ENCODE measurements at places on chromosomes 7 and 10. TPM values are rescaled to one million over a fixed set of nuclear protein-coding genes. Genes with fewer than 3 reads are reported as not detected.

PITRM1 gene
- 95.0 TPM for total RNA-seq

DNA sequence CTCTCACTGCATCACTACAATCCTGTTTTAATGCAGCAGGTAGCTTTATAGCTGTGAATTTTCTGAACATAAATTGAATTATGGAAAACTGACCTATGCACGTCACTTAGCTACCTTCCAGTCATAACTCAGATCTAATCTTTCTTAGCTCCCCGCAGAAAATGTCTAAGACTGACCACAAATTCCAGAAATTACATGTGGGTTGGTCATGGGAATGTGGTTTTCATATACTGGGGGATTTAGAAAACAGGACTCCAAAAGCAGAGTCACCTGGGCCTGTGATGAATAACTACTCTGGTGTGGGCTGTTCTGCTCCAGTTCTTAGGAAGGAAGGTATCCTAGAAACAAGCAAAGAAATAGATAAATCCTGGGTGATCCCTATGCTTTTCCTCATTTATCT lies 178.4 kb upstream of the LRRTM3 start:
- H3K27ac ChIP-seq, result peak overlapping the region; percentile 89
- no peak for DNase-seq
- H3K4me1 ChIP-seq, result peaks cover 25% of the 10 kb centered on the region
- no peaks in the 10 kb centered on the region for H3K27me3 ChIP-seq
- no peaks in the 10 kb centered on the region for H3K36me3 ChIP-seq

DNA sequence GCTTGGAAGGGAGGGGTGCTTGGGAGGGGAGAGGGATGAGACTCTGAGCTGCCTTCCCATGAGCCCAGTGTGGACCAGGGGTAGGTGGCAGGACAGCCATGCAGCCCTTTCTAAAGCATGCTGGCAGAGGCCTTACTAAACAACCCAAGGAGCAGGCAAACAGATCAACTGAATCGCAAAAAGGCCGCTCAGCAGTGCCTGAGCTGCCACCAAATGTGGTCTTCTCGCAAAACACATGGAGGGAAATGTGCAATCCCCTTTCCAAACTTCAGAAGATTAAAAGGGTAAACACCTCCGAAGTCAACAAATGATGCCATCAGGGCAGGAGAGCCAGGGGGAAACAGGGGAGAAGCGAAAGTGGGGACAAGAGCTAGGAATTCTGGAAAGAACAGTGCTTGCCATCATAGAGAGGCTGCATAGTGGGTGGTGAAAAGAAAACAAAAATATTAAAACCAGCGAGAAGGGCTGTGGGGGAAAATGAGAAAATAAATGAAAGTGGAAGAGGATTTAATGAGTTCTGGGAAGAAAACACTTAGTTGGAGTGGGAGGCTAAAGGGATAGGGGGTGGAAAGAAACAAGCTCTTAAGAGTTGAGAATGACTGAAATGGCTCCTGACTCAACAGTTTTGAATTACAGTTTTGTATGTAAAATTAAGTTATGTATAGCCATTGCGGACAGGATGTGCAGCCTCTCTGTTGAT lies 62.2 kb upstream of the ZNF32 start:
- no peak overlapping the region for H3K4me3 ChIP-seq
- no peak for DNase-seq
- H3K36me3 ChIP-seq, result no peaks in the 10 kb centered on the region

DNA sequence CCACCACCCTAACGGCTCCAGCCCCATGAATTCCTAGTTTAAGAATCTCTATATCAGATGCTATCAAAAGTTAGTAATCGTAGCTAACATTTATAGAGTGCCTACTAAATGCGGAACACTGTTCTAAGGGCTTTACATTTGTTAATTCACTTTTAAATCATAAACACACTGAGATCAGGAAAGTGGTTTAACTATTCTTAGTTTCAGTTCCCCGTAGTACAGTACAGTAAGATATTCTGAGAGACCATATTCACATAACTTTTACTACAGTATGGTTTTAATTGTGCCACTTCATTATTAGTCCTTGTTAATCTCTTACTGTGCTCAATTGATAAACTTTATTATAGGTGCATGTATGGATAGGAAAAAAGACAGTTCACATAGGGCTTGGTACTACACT lies 22.5 kb downstream of the SYPL1 start:
- peaks cover 30% of the 10 kb centered on the region for H3K36me3 ChIP-seq
- H3K4me1 ChIP-seq, result no peaks in the 10 kb centered on the region
- DNase-seq, result no peak
- H3K27ac ChIP-seq, result no peak overlapping the region
- no peak overlapping the region for H3K4me3 ChIP-seq
- no peaks in the 10 kb centered on the region for H3K27me3 ChIP-seq

DNA sequence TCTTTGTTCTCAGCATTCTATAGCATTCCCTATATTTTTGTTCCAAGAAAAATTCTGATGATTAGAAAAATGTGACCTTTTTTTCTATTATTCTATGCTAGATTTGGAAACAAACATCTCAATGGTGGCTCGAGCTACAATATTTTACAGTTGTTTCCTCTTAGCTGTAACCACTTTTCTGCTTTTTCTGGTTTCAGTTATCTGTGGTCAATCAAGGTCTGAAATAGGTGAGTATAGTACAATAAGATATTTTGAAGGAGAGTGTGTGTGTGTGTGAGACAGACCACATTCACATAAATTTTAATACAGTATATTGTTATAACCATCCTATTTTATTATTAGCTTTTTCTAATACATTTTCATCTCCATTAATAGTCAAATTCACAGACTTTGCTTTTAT lies 564.5 kb upstream of the GHITM start:
- H3K4me3 ChIP-seq, result no peak overlapping the region
- DNase-seq, result no peak
- H3K4me1 ChIP-seq, result no peaks in the 10 kb centered on the region
- no peak overlapping the region for H3K27ac ChIP-seq
- peaks cover 3% of the 10 kb centered on the region for H3K36me3 ChIP-seq
- no peaks in the 10 kb centered on the region for H3K27me3 ChIP-seq

HTRA1 gene
- total RNA-seq, result 1,485 TPM

DYDC2 gene
- total RNA-seq, result not detected

AKR1D1 gene
- total RNA-seq, result not detected

- no peaks in the 10 kb centered on the region for H3K36me3 ChIP-seq
- H3K27me3 ChIP-seq, result no peaks in the 10 kb centered on the region
- H3K4me1 ChIP-seq, result peaks cover 4% of the 10 kb centered on the region
- no peak overlapping the region for H3K4me3 ChIP-seq
Observed at GRCh38 chr7:110800984-110801383, 289.9 kb upstream of the LRRN3 start.

C10orf62 gene
- total RNA-seq, result not detected

- no peak overlapping the region for H3K4me3 ChIP-seq
- no peak for DNase-seq
- H3K27ac ChIP-seq, result no peak overlapping the region
- H3K36me3 ChIP-seq, result no peaks in the 10 kb centered on the region
Observed at GRCh38 chr7:35645691-35646090, 49.2 kb downstream of the HERPUD2 start.

DNA sequence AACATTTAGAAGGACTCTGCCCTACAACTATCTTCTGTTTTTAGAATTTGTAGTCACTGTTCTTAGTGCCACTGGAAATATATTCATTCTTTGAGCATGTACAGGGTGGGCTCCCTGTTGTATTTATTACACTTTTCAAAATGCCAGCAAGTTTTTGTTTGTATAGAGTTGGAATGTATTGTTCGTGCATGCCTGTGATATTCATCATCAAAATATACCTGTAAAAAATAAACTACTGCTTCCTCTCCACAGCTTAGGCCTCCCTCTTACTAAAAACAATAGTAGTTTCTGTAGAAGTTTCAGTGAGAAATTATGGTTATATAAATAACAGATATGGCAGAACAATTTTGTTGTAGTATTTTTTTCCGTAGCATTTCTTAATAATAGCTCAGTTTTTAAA lies 61.6 kb downstream of the NHLRC2 start:
- peaks cover 9% of the 10 kb centered on the region for H3K36me3 ChIP-seq
- no peak overlapping the region for H3K27ac ChIP-seq
- H3K27me3 ChIP-seq, result no peaks in the 10 kb centered on the region
- no peak overlapping the region for H3K4me3 ChIP-seq
- peaks cover 12% of the 10 kb centered on the region for H3K4me1 ChIP-seq

ABCF2 gene
- 35.8 TPM for total RNA-seq

- no peaks in the 10 kb centered on the region for H3K27me3 ChIP-seq
- peaks cover 47% of the 10 kb centered on the region for H3K4me1 ChIP-seq
- no peak for DNase-seq
- peaks cover 1% of the 10 kb centered on the region for H3K36me3 ChIP-seq
Observed at GRCh38 chr7:47688311-47689100, 106.6 kb upstream of the TNS3 start.

- no peak overlapping the region for H3K27ac ChIP-seq
- no peaks in the 10 kb centered on the region for H3K36me3 ChIP-seq
- H3K4me3 ChIP-seq, result no peak overlapping the region
- no peaks in the 10 kb centered on the region for H3K4me1 ChIP-seq
- no peak for DNase-seq
Observed at GRCh38 chr10:79947787-79948424, 999 bp downstream of the SFTPD start.

DNA sequence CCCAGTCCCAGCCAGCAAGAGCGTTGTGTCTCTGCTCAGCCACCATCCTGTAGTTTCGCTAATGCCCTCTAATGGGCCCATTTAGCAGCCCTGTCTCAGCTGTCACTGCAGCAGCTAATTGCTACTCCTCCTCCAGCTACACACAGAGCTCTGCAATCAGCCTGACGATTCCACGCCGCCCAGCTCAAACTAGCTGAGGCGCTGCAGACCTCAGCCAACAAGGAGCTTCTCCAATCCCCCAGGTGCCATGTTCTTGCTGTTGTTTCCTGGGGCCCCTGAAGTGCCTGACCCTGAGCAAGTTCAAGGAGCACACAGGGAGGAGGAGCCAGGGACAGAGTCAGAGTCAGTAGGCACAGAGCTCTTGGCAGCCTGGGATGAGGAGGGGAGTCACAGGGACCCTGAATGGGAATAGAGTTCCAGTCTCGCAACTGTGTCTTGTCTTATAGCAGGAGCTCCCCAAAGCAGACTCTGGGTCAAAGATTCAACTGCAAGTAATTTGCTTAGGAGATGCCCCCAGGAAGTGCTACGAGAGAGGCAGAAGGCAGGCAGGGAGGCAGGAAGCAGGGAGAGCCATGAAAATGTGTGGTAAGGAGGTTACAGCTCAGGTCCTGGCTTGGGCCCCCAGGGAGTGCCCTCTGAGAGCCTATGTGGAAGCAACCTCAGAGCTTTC lies 135.8 kb upstream of the UNC5B start:
- peaks cover 4% of the 10 kb centered on the region for H3K36me3 ChIP-seq
- no peaks in the 10 kb centered on the region for H3K4me1 ChIP-seq
- DNase-seq, result no peak

- H3K27me3 ChIP-seq, result peaks cover 87% of the 10 kb centered on the region
- no peak overlapping the region for H3K27ac ChIP-seq
- H3K36me3 ChIP-seq, result peaks cover 15% of the 10 kb centered on the region
- peak overlapping the region; percentile 15 for H3K4me3 ChIP-seq
Observed at GRCh38 chr7:97020996-97021746, 3.5 kb downstream of the DLX5 start.

GRCh38 chr7:73829505-73829904 lies 1.3 kb upstream of the CLDN4 start:
- no peak for DNase-seq
- no peak overlapping the region for H3K4me3 ChIP-seq
- H3K27ac ChIP-seq, result no peak overlapping the region
- H3K27me3 ChIP-seq, result no peaks in the 10 kb centered on the region
- no peaks in the 10 kb centered on the region for H3K36me3 ChIP-seq

MRC1 gene
- total RNA-seq, result not detected

TMEM72 gene
- not detected for total RNA-seq

ETV1 gene
- total RNA-seq, result 4.5 TPM

DNA sequence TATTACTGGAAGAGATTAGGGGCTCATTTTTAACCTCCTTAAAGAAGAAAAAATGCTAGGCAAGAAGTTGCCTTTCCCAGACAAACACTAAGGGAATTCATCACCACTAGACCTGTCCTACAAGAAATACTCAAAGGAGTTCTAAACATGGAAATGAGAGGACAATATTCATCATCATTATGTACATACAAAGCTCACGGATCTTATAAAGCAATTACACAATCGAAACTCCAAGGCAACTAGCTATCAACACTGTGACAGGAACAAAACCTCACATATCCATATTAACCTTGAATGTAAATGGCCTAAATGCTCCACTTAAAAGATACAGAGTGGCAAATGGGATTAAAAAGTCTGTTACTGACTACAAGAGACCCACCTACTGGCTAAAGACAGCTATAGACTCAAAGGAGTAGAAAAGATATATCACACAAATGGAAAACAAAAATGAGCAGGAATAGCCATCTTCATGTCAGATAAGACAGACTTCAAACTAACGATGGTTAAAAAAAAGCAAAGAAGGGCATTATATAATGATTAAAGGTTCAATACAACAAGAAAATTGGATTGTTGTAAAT lies 246.6 kb downstream of the ADRA2A start:
- peaks cover 8% of the 10 kb centered on the region for H3K27me3 ChIP-seq
- no peak overlapping the region for H3K27ac ChIP-seq
- no peak for DNase-seq

DNA sequence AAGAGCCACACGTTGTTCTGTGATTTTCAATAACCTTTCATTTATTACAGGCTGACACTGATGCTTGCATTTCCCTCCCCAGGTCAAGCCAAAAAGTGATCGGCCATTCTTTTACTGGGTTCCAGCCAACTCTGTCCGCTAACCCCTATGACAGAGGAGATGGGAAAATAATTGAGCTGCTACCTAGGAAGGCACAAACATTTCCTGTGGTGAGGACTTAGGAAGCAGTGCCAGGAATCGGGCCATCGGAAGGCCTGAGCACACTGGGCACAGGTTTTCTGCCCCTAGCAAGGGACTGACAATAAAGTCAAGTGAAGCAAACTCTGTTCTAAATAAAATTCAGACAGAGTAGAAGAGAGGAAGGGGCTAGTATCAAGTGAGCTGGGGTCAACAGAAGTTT lies 313.0 kb upstream of the AOAH start:
- no peak overlapping the region for H3K4me3 ChIP-seq
- H3K4me1 ChIP-seq, result peaks cover 17% of the 10 kb centered on the region
- DNase-seq, result no peak
- H3K27ac ChIP-seq, result no peak overlapping the region

- no peak overlapping the region for H3K4me3 ChIP-seq
- no peak overlapping the region for H3K27ac ChIP-seq
Observed at GRCh38 chr7:23226844-23227450, 19.6 kb upstream of the GPNMB start.

GRCh38 chr7:77329466-77330168 lies 86.5 kb downstream of the GSAP start:
- H3K36me3 ChIP-seq, result no peaks in the 10 kb centered on the region
- H3K4me3 ChIP-seq, result no peak overlapping the region
- H3K27ac ChIP-seq, result no peak overlapping the region
- no peaks in the 10 kb centered on the region for H3K27me3 ChIP-seq
- H3K4me1 ChIP-seq, result peaks cover 50% of the 10 kb centered on the region

GRCh38 chr7:36598054-36598674 lies 126.1 kb downstream of the AOAH start:
- no peak overlapping the region for H3K27ac ChIP-seq
- peaks cover 12% of the 10 kb centered on the region for H3K4me1 ChIP-seq
- no peaks in the 10 kb centered on the region for H3K36me3 ChIP-seq
- H3K4me3 ChIP-seq, result no peak overlapping the region
- DNase-seq, result no peak

- peaks cover 4% of the 10 kb centered on the region for H3K4me1 ChIP-seq
- H3K36me3 ChIP-seq, result no peaks in the 10 kb centered on the region
- no peak for DNase-seq
- H3K27me3 ChIP-seq, result no peaks in the 10 kb centered on the region
- no peak overlapping the region for H3K27ac ChIP-seq
Observed at GRCh38 chr10:20372748-20373147, 524.4 kb downstream of the NEBL start.
